ENCODE measurements at places on chromosomes 13 and 19.

DNA sequence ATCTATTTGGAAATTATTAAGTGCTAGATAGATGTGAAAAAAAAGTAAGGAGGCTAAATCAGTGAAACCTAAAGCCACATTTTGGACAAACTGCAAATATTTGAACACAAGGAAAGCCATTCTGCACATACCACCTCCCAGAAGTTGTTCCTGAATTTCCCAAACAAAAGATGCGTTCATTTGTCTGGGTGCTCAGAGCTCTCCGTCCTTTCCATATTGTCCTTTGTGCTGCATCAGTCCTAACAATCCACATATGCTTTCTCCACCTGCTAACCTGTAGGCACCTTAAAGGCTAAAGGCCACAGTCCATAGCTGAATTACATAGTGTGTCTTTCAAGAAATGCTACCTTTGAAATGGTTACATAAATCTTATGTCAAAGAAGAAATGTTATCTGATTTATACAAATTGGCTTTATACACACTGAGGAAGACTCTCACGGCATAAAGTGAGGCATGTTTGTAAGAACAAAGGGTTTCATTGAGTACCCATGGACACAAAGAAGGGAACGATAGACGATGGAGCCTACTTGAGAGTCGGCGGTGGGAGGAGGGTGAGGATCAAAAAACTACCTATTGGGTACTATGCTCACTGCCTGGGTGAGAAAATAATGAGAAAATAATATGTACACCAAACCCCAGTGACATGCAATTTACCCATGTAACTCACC lies 182.0 kb downstream of the RGCC start:
- H3K27me3 ChIP-seq: no peaks in the 10 kb centered on the region
- no peaks in the 10 kb centered on the region for H3K36me3 ChIP-seq
- DNase-seq: no peak
- H3K4me3 ChIP-seq: no peak overlapping the region

DNA sequence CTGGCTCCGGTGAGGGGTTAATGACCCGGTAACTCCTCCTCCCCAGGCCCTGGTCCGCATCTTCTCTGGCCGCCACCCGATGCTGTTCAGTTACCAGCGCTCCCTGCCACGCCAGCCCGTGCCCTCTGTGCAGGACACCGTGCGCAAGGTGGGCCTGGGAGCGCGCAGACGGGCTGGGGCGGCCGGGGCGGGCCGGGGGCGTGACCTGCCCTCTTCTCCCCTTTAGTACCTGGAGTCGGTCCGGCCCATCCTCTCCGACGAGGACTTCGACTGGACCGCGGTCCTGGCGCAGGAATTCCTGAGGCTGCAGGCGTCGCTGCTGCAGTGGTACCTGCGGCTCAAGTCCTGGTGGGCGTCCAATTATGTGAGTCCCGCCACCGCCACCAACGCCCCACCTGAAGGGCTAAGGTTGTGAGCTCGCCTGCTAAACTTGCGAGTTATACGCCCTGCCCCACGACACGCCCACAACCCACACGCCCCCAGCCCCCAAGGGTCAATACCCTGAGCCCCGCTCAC lies 10.4 kb downstream of the CPT1C start:
- no peaks in the 10 kb centered on the region for H3K27me3 ChIP-seq
- peak; percentile 34 for DNase-seq
- H3K4me3 ChIP-seq: no peak overlapping the region

- no peak overlapping the region for H3K27ac ChIP-seq
- no peaks in the 10 kb centered on the region for H3K27me3 ChIP-seq
- no peak overlapping the region for H3K4me3 ChIP-seq
- no peak for DNase-seq
Observed at GRCh38 chr13:90197722-90198121, 1149.8 kb upstream of the MIR17HG start.

DNA sequence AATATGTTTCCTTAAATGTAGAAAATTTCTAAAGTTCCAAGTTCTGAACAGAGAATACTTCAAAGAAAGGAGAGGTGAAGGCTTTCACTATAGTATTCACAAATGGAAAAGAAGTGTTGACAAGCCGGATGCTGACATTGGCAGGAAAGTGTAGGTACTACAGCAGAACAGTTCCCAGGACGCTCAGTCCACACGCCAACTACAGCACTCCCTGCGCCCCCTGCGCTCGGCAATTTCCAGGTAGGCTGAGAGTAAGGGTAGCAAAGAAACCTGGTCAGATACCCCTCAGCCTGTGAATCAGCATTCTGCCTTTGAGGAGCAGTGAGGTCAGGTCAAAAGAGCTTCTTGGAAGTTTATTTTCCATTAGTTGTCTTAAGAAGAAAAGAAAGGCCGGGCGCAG lies 115.3 kb downstream of the NALCN start:
- no peak overlapping the region for H3K4me3 ChIP-seq
- no peaks in the 10 kb centered on the region for H3K4me1 ChIP-seq
- H3K27ac ChIP-seq: no peak overlapping the region
- peak; percentile 33 for DNase-seq
- H3K27me3 ChIP-seq: no peaks in the 10 kb centered on the region

GRCh38 chr13:93736081-93736480 lies 509.5 kb downstream of the GPC6 start:
- H3K27ac ChIP-seq: no peak overlapping the region
- no peaks in the 10 kb centered on the region for H3K36me3 ChIP-seq
- no peak for DNase-seq
- H3K27me3 ChIP-seq: no peaks in the 10 kb centered on the region
- no peak overlapping the region for H3K4me3 ChIP-seq

DNA sequence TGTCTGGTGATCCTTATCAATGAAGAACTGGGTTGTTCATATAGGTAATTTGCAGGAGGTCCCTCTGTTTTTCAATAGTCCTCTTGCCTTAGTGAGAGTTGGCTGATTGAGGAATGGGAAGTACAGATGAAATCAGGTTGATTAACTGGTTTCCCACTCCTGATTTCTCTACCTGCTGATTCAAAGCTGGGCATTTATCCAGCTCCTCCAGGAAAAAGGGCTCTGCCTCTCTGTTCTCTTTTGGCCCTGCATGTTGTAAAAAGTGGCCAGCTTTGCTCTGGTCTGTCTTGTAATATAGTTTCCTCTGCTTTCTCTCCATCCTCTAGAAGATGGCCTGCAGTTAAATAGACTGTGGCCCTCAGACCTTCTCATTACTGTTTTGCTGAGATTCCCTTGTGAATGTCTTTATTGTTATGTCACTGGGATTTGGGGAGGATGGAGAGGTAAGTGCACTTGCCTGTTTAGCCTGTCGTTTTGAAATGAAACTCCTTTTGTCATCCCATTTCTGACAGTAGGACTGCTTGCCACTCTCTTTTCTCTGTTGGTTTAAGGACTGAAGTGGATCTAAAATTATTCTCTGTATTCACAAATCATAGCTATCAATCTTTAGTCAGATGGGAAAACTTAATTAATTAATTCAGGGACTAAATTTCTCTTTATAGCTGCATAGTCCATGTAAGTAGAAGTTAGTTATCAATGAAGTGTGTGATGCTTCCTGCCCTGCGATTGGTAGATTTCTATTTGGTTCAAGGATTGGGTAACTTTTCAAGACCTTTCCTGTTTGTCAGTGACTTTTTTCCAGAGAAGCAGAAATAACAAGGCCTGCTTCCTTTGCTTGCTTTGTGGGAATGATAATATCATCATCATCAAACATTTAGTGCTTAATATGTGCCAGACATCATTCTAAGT lies 28.5 kb downstream of the GARRE1 start:
- DNase-seq: no peak
- H3K4me1 ChIP-seq: no peaks in the 10 kb centered on the region
- no peak overlapping the region for H3K4me3 ChIP-seq
- H3K27me3 ChIP-seq: no peaks in the 10 kb centered on the region
- H3K36me3 ChIP-seq: no peaks in the 10 kb centered on the region

DNA sequence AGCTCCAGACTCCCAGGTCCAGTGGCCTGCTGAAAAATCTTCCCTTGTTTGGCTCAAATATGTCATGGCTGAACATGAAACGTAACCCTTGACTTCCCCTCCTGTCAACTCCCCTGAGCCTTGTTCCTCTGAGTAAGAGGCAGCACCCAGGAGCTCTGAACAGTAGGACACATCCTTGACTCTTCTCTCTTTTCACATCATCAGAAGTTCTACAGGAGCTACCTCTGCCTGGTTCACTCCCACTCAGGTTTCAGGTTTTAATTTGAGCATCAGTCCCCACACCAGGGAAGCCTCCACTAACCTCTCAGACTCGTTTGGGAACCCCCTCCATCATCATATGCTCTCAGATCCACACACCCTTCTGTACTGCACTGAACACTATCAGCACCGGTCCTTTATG lies 30.3 kb downstream of the ZNF823 start:
- H3K4me3 ChIP-seq: no peak overlapping the region
- no peak for DNase-seq
- H3K27ac ChIP-seq: no peak overlapping the region
- H3K4me1 ChIP-seq: no peaks in the 10 kb centered on the region
- H3K36me3 ChIP-seq: no peaks in the 10 kb centered on the region

GRCh38 chr13:51308781-51309180 lies 30.7 kb upstream of the SERPINE3 start:
- H3K4me3 ChIP-seq: no peak overlapping the region
- no peak overlapping the region for H3K27ac ChIP-seq

GRCh38 chr19:5926641-5927440 lies 12.8 kb downstream of the CAPS start:
- H3K4me3 ChIP-seq: no peak overlapping the region
- DNase-seq: no peak
- no peaks in the 10 kb centered on the region for H3K27me3 ChIP-seq
- H3K36me3 ChIP-seq: peaks cover 26% of the 10 kb centered on the region

DNA sequence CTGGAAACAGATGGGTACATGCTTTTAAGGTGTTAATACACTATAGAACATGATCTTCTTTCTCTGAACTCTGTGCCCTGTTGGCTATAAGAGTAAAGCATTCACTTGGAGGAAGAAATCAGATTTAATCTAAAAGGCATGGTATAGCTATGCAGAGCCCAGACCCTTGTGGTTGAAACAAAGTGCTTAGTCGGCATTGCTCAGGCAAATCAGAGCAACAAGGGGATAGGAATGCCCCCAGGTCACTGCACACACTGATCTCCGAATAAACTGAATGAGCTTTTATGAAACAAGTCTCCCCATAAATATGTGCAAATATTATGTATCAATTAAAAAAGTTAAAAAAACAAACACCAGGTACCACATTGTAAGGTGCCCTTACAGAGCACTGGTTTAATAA lies 52.0 kb upstream of the RGCC start:
- no peaks in the 10 kb centered on the region for H3K36me3 ChIP-seq
- peaks cover 8% of the 10 kb centered on the region for H3K4me1 ChIP-seq
- no peak overlapping the region for H3K27ac ChIP-seq
- no peak for DNase-seq
- H3K27me3 ChIP-seq: no peaks in the 10 kb centered on the region

DNA sequence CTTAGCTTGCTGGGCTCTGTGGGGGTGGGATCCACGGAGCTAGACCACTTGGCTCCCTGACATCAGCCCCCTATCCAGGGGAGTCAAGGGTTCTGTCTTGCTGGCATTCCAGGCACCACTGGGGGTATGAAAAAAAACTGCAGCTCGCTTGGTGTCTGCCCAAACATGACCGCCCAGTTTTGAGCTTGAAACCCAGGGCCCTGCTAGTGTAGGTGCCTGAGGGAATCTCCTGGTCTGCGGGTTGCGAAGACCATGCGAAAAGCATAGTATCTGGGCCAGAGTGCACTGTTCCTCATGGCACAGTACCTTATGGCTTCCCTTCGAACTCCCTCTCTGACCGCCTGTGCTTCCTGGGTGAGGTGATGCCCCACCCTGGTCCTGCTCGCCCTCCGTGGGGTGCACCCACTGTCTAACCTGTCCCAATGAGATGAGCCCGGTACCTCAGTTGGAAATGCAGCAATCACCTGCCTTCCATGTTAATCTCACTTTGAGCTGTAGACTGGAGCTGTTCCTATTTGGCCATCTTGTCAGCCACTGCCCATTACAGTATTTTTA lies 120.8 kb upstream of the TNFSF11 start:
- no peaks in the 10 kb centered on the region for H3K4me1 ChIP-seq
- no peaks in the 10 kb centered on the region for H3K27me3 ChIP-seq
- DNase-seq: no peak
- H3K27ac ChIP-seq: no peak overlapping the region
- H3K36me3 ChIP-seq: no peaks in the 10 kb centered on the region
- no peak overlapping the region for H3K4me3 ChIP-seq

GRCh38 chr19:38632476-38633213 lies 13.7 kb downstream of the EIF3K start:
- peaks cover 4% of the 10 kb centered on the region for H3K4me1 ChIP-seq
- no peaks in the 10 kb centered on the region for H3K27me3 ChIP-seq
- H3K27ac ChIP-seq: no peak overlapping the region
- DNase-seq: no peak

- H3K27ac ChIP-seq: no peak overlapping the region
- no peak overlapping the region for H3K4me3 ChIP-seq
- H3K4me1 ChIP-seq: no peaks in the 10 kb centered on the region
Observed at GRCh38 chr19:48926909-48927308, 6.6 kb upstream of the DHDH start.

GRCh38 chr13:97425590-97425989 lies 8.4 kb upstream of the RAP2A start:
- H3K4me1 ChIP-seq: peaks cover 26% of the 10 kb centered on the region
- H3K27ac ChIP-seq: no peak overlapping the region
- DNase-seq: no peak
- no peaks in the 10 kb centered on the region for H3K36me3 ChIP-seq

- H3K27ac ChIP-seq: no peak overlapping the region
- H3K36me3 ChIP-seq: no peaks in the 10 kb centered on the region
- no peak for DNase-seq
- peaks cover 6% of the 10 kb centered on the region for H3K27me3 ChIP-seq
- 0 out of 2 replicates have a peak, but pooled peaks cover 11% of the 10 kb centered on the region for H3K4me1 ChIP-seq
Observed at GRCh38 chr19:35063940-35064818, 22.7 kb downstream of the HPN start.

DNA sequence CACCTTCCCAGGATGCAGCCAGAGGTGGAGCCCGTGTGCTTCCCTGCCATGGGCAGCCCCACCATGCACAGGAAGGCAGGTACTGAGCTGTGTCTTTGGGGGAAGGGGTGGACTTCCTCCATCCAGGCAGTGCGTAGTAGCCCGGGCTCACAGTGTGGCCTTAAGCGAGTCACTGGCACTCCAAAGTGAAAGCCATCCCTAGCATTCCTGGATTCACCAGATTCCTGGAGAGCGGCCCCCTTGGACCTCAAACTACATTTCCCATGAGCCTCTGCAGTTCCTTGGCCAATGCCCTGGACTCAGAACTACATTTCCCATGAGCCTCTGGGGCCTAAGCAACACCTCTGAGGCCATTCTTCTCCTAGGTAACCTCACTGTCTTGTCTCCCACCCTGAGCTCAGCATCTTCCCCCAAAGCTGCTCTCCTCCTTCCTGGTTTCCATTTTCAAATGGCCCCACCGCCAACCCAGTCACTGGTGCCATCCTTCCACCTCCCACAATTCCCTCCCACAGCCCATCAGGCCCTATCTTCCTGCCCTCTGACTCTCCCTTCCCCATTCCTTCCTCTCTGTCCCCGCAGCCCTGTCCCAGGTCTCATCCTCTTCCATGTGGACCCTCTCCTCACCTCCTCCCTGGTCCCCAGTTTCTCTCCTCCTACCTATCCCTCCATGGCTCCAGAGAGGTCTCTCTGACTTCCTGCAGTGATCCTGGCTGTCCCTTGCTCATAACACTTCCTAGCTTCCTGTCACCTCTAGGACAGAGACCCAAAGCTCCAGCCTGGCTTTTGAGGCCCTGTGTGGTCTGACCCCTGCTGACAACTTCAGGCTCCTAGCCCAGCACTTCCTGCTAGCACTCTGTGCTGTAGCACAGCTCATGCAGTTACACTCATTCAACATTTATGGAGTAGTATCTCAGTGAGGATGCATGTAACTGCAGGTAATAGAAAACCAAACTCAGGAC lies at the start of gene C19orf81:
Gene C19orf81, plus strand, starts transcription at position 13 of the 959 bp plus-strand sequence. Its CDS starts 0 bp downstream, at position 13.
- peak within 1 kb of the TSS; percentile 48 for H3K4me3 ChIP-seq
- peak; percentile 97 for DNase-seq
- no peak within 1 kb of the TSS for H3K27ac ChIP-seq
- H3K27me3 ChIP-seq: peaks cover 12% of the 10 kb centered on the region
- peaks cover 20% of the 10 kb centered on the region for H3K4me1 ChIP-seq
- H3K36me3 ChIP-seq: no peaks in the 10 kb centered on the region

Data from GM23338 (cell line).